Activated CD4-positive, CD25-positive, alpha-beta regulatory T cell treated with anti-CD3 and anti-CD28 coated beads, Interleukin-2, amount 50 U/mL, for 72 hours (primary cell): ENCODE measurements at places on chromosomes 13 and 19.

GRCh38 chr13:113113846-113114271 is 8.3 kb downstream of the F7 start:
- DNase-seq: peak; percentile 25

- DNase-seq: no peak
These were observed 19.2 kb downstream of the RCN3 start for GRCh38 chr19:49546825-49547565.

- no peak for DNase-seq
These were observed 23.5 kb upstream of the CCL25 start for GRCh38 chr19:8028951-8029491.

DNA sequence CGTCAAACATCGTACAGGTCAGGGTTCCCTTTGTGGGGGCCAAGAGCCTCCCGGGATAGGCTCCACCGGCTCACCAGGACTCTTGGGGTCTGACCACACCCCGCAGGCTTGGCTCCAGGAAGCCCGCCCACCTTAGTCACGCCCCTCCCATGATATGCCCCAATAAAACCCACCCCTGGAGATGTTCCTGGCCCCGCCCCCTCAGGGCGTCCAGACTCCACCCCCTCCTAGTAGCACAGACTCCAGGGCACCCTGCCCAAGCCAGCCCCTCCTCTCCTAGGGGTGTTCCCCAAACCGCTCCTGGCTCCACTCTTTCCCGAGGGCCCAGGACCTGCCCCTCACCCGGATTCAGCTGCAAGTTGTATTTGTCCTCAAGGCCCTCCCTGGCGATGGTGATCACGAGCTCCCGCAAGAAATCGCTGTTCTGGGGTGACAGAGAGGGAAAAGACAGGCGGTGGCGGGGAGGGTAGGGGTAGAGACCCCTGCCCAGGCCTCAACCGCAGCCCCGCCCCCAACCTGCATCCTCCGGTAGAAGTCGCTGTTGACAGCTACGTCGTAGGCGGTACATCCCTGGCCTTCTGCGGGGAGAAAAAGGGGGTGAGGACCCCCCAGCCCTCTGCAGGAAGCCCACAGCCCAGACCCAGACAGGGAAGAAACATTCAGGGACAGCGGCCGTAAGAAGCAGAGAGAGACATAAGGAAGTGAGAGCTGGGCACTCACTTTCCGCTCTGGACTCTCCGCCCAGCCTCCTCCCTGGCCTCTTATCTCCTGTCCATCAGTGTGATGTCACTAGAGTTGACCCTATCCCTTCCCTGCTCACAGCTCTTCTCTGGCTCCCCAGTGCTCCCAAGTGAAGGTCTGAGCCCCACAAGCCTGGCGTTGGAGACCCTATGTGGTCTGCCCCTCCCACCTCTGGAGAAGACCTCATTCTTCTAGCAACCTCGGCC is 3.9 kb downstream of the PIH1D1 start:
- DNase-seq: no peak

DNA sequence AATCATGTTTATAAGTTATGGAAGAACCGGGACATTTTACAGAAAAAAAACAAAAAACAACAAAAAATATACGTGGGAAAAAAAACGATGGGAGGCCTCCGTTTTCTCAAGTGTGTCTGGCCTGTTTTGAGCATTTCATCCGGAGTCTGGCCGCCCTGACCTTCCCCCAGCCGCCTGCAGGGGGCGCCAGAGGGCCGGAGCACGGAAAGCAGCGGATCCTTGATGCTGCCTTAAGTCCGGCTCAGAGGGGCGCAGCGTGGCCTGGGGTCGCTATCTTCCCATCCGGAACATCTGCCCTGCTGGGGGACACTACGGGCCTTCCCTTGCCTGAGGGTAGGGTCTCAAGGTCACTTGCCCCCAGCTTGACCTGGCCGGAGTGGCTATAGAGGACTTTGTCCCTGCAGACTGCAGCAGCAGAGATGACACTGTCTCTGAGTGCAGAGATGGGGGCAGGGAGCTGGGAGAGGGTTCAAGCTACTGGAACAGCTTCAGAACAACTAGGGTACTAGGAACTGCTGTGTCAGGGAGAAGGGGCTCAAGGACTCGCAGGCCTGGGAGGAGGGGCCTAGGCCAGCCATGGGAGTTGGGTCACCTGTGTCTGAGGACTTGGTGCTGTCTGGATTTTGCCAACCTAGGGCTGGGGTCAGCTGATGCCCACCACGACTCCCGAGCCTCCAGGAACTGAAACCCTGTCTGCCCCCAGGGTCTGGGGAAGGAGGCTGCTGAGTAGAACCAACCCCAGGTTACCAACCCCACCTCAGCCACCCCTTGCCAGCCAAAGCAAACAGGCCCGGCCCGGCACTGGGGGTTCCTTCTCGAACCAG is 1.8 kb upstream of the APOE start:
- DNase-seq: peak; percentile 86

- DNase-seq: peak; percentile 80
These were observed 25.7 kb upstream of the TPTE2 start for GRCh38 chr13:19586904-19587634.

- DNase-seq: no peak
These were observed 39.5 kb downstream of the ATP7B start for GRCh38 chr13:51971520-51972426.
